ENCODE measurements at places on chromosomes 16 and 17.

GRCh38 chr17:82920150-82920549, 80.3 kb upstream of the ZNF750 start:
- DNase-seq = no peak

GRCh38 chr16:77736879-77737278, 14.6 kb downstream of the NUDT7 start:
- no peak for DNase-seq

- DNase-seq = no peak
Observed at GRCh38 chr16:80982646-80983045, 24.0 kb downstream of the CMC2 start.

DNA sequence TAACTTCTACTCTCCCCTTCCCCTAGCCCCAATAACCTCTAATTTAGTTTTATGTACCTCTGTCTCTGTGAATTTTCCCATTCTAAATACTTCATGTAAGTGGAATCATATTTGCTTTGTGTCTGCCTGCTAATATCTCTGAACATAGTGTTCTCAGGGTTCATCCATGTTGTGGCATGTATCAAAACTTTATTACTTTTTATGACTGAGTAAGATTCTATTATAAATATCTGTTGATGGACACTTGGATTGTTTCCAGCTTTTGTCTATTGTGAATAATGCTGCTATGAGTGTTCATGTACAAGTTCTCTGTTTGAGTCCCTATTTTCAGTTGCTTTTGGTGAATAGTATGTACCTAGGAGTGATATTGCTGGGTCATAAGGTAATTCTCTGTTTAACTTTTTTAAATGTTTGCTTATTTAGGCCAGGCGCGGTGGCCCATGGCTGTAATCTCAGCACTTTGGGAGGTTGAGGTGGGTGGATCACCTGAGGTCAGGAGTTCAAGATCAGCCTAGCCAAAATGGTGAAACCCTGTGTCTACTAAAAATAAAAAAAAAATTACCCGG, 92.8 kb downstream of the CHD9 start:
- no peak for DNase-seq

DNA sequence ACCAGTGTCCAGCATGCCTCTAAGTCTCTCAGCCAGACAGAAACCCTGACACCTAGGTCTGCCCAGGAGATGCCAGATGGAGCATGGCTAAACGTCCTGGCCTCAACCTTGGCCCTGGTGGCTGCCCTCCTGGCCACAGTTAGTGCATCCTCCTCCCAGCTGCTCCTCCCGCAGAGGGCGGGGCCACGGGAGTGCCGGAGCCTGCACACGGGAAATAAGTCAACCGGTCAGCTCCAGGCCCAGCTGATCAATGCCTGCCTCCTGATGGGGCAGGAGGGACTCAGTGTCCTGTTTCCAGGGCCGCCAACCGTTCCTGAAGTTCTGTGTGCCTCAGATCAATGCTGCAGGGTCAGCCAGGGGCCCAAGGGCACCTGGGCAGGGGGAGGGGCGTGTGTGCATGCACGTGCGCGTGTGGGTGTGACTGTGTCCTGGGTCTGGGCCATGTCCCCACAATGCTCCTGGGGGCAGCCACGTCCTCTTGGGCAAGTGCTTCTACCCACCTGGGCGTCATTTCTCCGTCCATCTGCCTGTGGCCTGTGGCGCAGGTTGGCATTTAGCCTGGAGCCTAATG, 4.6 kb upstream of the KCNJ12 start:
- no peak for DNase-seq

DNA sequence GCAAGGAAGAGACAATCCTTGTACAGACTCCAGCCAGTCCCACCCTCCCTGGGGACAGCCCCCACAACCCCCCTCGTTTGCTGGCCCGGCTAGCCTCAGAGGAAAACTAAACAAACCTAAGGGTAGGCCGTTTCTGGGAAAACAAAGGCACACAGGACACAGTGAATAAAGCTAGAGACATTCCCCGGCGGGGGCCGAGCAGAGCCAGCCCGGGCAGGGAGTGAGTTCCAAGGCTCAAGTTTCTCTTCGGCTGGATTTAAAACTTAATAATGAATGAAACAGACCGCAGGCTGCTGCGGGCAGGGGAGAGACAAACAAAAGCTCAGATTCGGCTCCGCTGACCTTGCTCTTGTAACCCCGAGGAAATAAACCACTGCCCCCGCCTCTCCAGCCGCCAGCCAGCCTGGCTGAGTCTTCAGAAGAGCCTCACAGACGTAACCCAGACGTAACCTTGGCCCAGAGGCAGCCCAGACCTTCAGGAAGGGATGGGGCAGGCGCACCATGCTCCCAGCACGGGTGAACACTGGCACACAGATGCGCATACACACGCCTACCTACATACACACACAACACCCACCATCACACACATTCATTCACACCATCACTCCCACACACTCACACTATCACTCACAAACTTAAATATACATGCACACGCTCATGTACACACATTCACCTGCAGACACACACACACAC, 216.0 kb downstream of the ZNF423 start:
- peak; percentile 79 for DNase-seq

DNA sequence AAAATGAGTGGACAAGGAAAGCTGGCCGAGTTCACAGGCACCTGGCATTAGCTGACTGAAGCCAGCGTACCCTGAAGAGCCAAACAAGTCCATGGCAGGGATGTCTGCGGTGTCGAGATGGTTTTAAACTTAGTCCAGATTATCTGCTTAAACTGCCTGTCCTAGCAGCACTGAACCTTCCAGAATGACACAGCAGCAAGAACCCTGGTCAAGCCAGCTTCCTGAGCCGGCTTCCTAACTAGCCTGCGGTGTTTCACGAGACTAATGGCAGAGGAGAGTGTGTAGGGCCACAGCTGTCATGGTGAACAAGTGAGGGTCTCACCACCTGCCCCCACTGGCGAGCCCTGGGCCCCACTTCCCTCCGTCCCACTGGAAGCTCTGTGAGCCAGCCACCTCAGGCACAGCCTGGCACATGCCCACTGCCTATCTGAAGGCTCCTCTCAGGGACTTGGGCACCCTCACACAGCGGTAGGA, 28.8 kb upstream of the MTSS2 start:
- peak; percentile 43 for DNase-seq

GRCh38 chr16:69199382-69199781, 12.4 kb downstream of the SNTB2 start:
- DNase-seq = peak; percentile 54

- no peak for DNase-seq
Observed at GRCh38 chr17:43445009-43445589, 38.7 kb upstream of the DHX8 start.

DNA sequence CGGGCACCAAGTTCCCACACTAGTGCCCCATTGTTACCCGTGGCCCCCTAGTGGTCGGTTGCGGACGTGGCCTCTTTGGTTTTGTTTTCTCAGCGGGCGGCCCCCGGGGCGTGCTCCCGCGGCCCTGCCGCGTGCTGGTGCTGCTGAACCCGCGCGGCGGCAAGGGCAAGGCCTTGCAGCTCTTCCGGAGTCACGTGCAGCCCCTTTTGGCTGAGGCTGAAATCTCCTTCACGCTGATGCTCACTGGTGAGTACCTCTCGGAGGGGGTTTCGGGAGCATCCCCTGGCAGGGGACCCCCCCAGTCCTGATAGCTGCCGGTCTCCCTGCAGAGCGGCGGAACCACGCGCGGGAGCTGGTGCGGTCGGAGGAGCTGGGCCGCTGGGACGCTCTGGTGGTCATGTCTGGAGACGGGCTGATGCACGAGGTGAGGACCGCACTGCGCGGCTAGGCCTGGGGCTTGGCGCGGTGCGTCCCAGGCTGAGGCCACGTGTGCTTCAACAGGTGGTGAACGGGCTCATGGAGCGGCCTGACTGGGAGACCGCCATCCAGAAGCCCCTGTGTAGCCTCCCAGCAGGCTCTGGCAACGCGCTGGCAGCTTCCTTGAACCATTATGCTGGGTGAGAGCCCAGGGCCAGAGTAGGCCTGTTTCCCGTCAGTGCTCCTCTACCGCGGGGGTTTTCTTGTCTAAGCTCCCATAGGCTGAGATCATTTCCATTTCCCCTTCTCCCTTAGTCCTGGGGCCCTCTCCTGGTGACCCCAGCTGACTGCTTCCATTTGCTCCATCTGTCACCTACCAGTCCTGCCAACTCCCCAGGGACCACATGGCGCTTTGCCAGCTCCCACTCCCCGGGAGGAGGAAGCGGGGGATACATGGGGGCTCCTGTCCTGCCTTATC, 1.7 kb downstream of the SPHK1 start:
- peak; percentile 88 for DNase-seq

DNA sequence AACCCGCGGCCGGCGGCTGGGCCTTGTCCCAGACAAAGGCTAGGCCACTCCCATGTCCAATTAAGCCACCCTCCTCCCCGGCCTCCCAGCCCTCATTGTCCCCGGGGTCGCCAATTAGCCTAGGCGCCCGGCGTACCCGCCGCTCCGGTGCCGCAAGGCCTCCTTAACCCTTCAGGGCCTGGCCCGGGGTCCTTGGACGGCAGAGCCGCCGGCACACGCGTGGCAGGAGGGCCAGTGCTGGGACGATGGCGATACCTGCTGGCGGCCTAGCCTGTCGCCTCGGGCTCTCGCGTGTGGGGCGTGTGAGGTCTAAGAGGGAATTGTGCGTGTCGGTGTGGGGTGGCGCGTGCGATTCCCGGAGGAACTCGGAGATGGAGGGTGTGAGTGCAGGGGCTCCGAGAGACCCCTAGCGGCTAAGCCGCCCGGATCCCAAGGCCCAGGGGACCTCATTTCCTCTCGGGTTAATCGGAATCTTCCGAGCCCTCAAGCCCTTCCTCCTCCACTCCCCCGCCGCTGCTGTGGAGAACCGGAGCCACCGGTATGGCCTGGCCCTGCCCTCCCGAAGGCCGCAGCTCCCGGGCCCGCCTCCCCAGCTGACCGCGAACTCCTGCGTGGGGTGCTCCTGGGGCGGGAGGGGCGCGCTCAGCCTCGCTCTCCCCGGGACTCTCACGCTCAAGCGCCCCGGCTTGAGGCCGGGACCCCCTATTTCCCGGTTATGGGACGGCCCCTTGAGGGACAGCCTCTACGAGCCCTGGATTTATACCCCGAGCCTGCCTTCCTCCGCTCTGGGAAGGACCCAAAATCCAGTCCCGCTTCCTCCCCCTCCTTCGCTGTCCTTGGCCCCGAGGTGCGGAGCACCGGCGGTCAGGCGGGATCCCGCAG, 11.9 kb downstream of the TBX2 start:
- peak; percentile 72 for DNase-seq

DNA sequence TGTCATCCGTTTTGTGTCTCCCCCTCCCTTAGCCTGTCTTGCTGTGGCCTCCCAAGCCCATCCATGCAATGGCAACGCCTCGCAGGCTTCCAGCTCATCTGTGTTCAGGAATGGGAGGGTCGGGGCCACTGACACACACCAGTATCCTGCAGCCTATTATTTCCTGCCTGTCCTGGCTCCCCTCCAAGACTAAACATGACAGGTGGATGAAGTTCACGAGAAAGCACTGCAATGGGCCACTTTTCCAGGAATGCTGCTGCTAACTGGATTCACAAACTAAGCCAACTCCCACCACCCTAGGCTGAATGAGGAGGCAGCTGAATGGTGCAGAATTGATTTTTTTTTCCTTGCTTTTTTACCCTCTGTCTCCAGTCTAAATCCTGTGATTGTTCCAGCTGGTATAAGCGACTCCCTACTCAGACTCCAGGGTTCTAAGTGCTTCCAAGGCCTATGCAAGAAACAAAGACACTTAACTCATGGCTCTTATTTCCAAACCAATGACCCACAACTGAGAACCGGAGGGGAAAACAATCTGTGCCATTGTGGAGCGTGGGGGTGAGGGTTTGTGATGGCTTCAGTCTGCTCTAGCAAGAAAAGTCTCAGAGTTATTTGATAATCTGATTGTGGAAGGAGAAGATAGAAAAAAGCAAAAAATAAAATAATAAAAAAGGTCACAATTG, 23.3 kb downstream of the TMEM100 start:
- no peak for DNase-seq

- DNase-seq = no peak
Observed at GRCh38 chr17:68326681-68327080, 35.4 kb downstream of the ARSG start.

- no peak for DNase-seq
Observed at GRCh38 chr16:55642611-55643010, 13.2 kb upstream of the SLC6A2 start.

DNA sequence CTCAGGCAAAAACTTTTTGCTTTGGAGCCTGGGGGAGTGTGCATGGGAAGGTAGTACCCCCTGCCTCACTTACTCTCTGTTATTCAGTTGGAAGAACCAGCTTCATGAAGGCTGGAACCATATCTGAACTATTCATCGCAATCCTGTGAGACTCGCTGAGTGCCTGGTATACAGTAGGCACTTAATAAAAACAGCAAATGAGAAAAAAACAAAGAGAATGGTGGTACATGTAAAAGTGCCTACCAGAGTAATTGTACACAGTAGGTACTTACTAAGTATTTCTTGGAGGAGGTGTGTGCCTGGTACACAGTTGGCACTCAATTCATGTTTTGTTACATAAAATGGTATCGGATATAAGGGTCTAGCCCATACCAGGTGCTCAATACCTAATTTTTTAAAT, 75.2 kb downstream of the MYH11 start:
- DNase-seq = no peak

DNA sequence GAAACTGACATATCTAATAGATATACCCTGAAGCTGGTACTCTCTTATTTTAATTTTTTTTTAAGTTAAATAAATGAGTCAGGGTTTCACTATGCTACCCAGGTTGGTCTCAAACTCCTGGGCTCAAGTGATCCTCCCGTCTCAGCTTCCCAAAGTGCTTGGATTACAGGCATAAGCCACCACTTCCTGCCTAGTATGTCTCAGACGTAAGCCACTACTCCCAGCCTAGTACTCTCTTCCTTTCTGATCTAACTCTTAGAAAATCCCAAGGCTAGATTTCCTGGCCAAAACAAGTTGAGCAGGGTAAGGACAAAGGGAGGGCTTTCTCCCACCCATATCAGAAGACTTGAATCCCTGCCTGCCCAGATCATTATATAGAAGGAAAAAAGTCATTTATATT, 33.7 kb downstream of the HOXB1 start:
- DNase-seq = peak; percentile 57

DNA sequence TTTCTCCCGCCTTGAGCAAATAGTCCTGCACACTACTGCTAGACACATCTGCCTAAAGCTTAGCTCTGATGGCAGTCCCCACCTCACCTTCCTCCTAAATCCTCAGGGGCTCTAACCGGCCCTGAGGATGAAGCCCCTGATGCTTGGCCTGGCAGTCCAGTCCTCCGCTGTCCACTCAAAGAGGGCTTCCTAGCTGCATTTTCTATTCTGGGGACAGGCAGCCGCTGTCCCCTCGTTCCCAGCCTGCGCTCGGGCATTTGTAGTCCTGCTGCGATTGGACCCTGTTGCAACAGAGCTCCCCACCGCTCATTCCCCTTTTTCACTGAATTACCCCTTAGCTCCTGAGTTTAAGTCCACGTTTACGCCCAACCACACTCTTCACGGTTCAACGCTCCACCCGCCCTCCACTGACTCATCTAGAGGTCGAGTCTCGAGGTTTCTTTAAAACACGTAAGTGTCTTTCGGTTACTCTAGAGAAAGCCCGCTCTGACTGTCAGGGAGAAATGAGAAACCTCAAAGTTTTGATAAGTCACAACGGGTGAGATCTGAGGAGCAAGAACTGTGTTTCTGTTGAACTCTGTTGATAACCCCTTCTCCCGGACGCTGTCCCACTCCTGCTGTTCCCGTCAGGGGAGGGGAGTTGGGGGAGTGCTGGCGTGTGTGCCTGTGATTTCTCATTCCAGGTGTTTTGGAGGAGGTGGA, 4.5 kb downstream of the CCR7 start:
- no peak for DNase-seq

Data from EH (cell line).